H1 (cell line): ENCODE measurements at places on chromosomes 16 and 17. TPM values are rescaled to one million over a fixed set of nuclear protein-coding genes. Genes with fewer than 3 reads are reported as not detected.
A peak's percentile ranks its signal among the peaks of the same experiment; 100 is the strongest.

- no peak for DNase-seq
Measured at GRCh38 chr17:14940938-14941265, 324.2 kb downstream of the PMP22 start.

The CDRT15 gene
- total RNA-seq: not detected in 2 replicates

The AOC2 gene
- 4.0 and 4.2 TPM in 2 replicates for total RNA-seq

GRCh38 chr17:5621026-5621425 lies 36.7 kb upstream of the NLRP1 start:
- no peak for DNase-seq

- DNase-seq: peak; percentile 66
Measured at GRCh38 chr17:52383493-52384100, 225.1 kb upstream of the CA10 start.

The PYDC1 gene
- total RNA-seq: 3.0 and 3.5 TPM in 2 replicates

- DNase-seq: no peak
Measured at GRCh38 chr17:70132505-70132904, 36.8 kb upstream of the KCNJ2 start.

- no peak for DNase-seq
Measured at GRCh38 chr16:89065458-89065822, 28.2 kb upstream of the ACSF3 start.
